SJCRH30 (cell line): ENCODE measurements at places on chromosomes 2 and 18. TPM values are rescaled to one million over a fixed set of nuclear protein-coding genes. Genes with fewer than 3 reads are reported as not detected.

Gene SH3BP4
- total RNA-seq, result 32.9 and 35.5 TPM in 2 replicates

Gene RABL2A
- 5.2 and 7.5 TPM in 2 replicates for total RNA-seq

Gene TUBA3E
- not detected in 2 replicates for total RNA-seq

Gene CAPN14
- total RNA-seq, result not detected in 2 replicates

Gene KCNS3
- total RNA-seq, result 90.2 and 98.4 TPM in 2 replicates

Gene PHLPP1
- total RNA-seq, result 8.0 and 10.9 TPM in 2 replicates

Gene ZSWIM2
- not detected in 2 replicates for total RNA-seq

Gene SALL3
- total RNA-seq, result not detected in 2 replicates

Gene LRRC30
- total RNA-seq, result not detected in 2 replicates

Gene FSHR
- total RNA-seq, result not detected in 2 replicates

Gene ITPRIPL1
- 26.4 and 27.1 TPM in 2 replicates for total RNA-seq

Gene PSMA8
- total RNA-seq, result not detected in 2 replicates

Gene BCL2
- total RNA-seq, result 6.0 and 6.8 TPM in 2 replicates

Gene REG1B
- total RNA-seq, result not detected in 2 replicates

Gene RGPD3
- not detected in 2 replicates for total RNA-seq

Gene OTOS
- 0.73 TPM in 1 of 2 replicates, not detected in the other for total RNA-seq

Gene PPP1CB
- 254 and 274 TPM in 2 replicates for total RNA-seq

Gene ACTR2
- 109 and 122 TPM in 2 replicates for total RNA-seq

Gene SATB2
- total RNA-seq, result 13.3 and 14.8 TPM in 2 replicates

Gene SPR
- total RNA-seq, result 34.3 and 37.3 TPM in 2 replicates

Gene FAM210A
- total RNA-seq, result 17.4 and 18.1 TPM in 2 replicates

Gene ACYP2
- 4.6 and 7.0 TPM in 2 replicates for total RNA-seq

Gene AMER3
- not detected in 2 replicates for total RNA-seq

Gene FBXO15
- total RNA-seq, result 0.36 TPM in 1 of 2 replicates, not detected in the other

Gene UGT1A5
- total RNA-seq, result not detected in 2 replicates

Gene DSG4
- not detected in 2 replicates for total RNA-seq

Gene EMILIN1
- 80.5 and 87.7 TPM in 2 replicates for total RNA-seq

Gene BOD1L2
- total RNA-seq, result not detected in 2 replicates

Gene C1GALT1C1L
- total RNA-seq, result 3.7 TPM in 2 replicates

Gene GCFC2
- total RNA-seq, result 28.1 and 41.1 TPM in 2 replicates

Gene ADRA2B
- total RNA-seq, result not detected in 2 replicates

Gene KCTD1
- 9.5 and 9.7 TPM in 2 replicates for total RNA-seq

Gene DLGAP1
- 0.99 and 2.8 TPM in 2 replicates for total RNA-seq

Gene GALR1
- not detected in 2 replicates for total RNA-seq

Gene ANTXR1
- 60.9 and 67.4 TPM in 2 replicates for total RNA-seq
